ENCODE measurements at places on chromosomes 6 and 20.

DNA sequence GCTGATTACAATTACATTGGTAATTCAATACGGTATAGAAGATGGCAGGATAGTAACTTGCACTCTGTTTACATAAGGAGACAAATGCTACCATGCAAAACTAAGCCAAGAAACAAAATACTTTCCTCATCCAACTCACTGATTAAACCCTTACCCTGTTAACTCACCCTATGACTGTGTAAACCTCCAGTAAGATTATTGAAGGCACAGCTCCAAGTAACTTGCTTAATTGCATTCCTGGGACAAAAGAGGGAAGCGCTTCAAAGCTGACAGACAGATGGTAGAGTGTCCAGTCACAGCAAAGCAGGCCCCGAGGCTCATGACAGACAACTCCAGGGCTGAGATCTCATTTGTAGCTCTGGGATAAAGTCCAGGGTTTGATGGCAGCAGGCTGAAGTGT lies 6.9 kb upstream of the KIF16B start:
- no peak for DNase-seq

- DNase-seq: peak; percentile 86
These were observed at the start of gene ZNF341 for GRCh38 chr20:33731693-33732165. ZNF341 (plus strand) TSS chr20:33731996; CDS start chr20:33732022, 26 bp downstream.

GRCh38 chr20:25282034-25282781 lies 34.3 kb downstream of the PYGB start:
- DNase-seq: no peak

- DNase-seq: no peak
These were observed 16.2 kb upstream of the BEND6 start for GRCh38 chr6:56938649-56939191.

- DNase-seq: no peak
These were observed 165.4 kb upstream of the CHD6 start for GRCh38 chr20:41783423-41784208.

GRCh38 chr6:5729080-5729434 lies 277.7 kb downstream of the NRN1 start:
- no peak for DNase-seq

GRCh38 chr6:4311976-4312860 lies 176.8 kb upstream of the ECI2 start:
- no peak for DNase-seq

DNA sequence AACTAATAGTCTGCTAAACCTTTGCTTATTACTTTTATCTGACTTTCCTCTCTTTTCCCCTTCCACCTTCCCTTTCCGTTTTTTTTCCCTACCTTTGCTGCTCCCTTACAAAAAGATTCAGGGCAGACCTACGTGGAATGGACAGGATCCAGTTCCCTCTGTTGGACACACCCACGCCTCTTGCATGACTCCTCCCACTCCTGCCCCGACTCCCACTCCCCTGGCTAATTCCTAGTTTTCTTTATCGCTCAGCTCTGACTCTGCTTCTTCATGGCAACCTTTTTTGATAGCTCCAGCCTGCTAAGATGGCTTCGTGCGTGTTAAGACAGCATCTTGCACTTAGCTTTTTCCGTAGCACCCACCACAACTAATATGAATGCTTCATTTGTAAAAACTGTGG lies 715.6 kb upstream of the NRSN1 start:
- no peak for DNase-seq

DNA sequence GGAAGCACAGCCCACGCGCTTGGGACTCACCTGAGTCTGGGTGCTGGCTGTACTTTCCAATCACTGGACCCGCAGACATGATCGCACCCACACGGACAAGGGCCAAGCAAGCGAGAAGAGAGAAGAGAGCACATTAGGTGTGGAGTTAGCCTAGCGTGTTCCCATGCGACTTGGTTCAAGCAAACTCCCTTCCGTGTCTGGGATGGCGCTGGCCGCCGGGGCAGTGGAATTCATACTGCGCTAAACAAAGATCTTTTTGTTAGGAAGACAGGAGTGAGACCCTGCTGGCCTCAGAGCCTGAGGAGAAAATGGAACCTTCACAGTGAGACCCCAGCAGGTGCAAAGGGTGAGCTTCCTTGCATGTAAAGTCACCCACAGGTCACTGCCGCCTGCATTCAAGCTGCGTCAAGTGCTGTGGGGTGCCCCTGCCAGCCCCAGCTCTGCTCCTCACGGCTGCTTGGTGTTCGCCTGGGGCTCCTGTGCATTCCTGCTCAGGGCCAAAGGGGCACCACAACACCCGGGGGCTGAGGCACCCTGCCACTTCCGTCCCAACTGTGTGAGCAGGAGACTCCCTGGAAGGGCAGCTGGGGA lies 26.4 kb downstream of the PSMG4 start:
- no peak for DNase-seq

DNA sequence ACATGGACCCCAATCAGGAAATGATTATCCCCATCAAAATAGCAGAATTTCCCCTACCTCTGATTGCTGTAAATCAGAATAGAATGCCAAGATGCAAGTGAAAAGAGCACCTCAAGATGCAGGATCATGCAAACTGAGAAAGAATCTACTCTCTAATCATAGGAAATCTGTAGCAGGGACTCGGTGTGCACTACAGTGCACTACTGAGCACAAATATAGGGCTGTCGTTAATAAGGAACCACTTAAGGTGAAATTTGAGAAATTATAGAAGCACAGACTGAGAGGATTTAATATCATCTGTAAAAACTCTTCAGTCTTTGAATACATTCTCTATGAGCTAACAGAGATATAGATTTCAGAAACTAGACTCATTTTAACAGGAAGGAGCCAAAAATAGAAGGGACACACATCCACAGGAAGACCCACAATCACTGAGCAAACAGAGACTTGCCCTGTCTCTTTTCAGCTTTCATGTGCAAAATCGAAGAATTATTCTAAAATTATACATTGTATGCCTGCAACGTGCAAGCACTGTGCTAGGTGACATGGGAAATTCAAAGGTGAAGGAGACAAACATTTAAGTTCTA lies 278.3 kb downstream of the HIVEP2 start:
- DNase-seq: no peak

DNA sequence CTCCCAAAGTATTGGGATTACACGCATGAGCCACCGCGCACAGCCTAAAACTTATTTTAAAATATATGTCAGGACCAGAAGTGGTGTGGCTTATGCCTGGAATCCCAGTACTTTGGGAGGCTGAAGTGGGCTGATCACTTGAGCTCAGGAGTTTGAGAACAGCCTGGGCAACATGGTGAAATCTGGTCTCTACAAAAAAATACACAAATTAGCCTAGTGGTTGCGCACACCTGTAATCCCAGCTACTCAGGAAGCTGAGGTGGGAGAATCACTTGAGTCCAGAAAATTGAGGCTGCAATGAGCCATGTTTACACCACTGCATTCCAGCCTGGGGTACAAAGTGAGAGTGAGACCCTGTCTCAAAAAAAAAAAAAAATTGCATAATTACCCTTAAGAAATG lies 13.7 kb downstream of the PXT1 start:
- no peak for DNase-seq

- DNase-seq: no peak
These were observed 2.0 kb downstream of the PI3 start for GRCh38 chr20:45176526-45177267.

GRCh38 chr6:52493669-52494068 lies 73.5 kb downstream of the EFHC1 start:
- peak; percentile 28 for DNase-seq

Measured in inflammatory macrophage treated with lipopolysaccharide for 1 hour (primary cell).